Right kidney (tissue), 9 donors: ENCODE measurements at places on chromosomes 2 and 18.

GRCh38 chr2:241096979-241097378, 5.1 kb downstream of the MTERF4 start:
- DNase-seq = no peak

DNA sequence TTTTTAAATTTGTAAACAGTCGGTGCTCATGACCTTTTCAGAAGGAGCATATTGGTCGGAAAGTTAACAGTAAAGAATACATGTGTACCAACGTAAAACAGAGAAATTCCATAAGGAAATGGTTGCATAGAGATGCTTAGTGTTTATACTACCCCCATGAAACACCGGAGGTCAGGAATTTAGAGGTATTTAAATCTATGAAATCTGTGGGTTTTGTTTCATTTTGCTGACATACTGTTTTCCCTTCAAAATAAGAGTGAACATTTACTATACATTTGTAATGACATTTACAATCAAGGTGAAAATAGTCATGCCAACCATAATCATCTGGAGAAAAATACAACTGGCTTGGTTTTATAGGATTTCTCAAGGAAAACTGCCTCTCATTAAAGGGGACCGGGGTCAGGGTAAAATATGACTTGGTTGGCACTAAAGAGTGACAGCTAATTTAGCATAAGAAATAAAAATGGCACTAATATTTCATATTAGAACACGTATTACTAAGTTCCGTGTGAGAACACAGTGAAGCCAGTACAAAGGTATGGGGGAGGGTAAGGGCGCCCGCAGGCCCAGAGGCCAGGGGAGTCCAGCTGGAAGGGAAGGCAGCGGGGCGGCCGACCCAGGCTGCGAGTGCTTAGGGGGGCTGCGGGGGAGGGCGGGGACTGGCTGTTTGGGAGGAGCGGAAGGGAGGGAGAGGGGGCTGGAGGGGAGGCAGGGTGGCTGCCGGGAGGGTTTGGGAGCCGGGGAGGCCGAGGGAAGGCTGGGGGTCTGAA, 1.1 kb upstream of the RNU4ATAC start:
- DNase-seq = no peak

DNA sequence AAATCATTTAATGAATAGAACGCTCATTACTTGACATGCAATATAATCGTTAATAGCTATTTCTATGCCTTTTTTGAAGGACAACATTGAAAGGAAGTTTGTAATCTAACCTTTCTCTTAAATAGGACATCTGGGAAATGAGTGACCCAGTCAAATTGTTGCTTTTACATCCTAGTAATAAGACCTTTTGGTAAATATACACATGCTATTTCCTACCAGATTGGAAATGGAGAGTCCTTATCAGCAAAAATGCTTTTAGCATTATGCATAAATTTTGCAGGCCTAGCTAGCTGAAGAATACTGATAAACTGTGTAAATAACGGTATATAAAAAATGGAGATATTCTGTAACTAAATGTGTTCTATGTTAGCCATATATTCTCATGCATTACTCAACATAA, 567.3 kb upstream of the DSEL start:
- no peak for DNase-seq

DNA sequence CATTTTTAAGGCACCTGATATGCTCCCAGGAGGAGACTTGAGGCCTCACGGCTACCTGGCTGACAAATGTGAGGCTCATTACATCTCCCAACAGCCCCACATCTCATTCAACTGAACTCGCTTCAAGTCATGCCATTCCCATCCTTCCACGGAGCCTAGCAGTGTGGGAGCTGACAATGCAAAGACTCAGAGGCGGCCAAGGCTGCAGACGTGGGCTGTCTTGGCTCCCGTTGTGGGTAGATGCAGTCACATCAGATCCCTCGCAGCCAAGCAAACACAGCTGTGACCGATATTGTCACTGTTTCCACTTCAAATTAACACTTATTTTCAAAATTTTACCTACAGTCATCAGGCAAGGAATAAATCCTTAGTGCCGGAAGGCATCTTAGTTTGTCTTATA, 64.0 kb upstream of the TRIB2 start:
- no peak for DNase-seq

DNA sequence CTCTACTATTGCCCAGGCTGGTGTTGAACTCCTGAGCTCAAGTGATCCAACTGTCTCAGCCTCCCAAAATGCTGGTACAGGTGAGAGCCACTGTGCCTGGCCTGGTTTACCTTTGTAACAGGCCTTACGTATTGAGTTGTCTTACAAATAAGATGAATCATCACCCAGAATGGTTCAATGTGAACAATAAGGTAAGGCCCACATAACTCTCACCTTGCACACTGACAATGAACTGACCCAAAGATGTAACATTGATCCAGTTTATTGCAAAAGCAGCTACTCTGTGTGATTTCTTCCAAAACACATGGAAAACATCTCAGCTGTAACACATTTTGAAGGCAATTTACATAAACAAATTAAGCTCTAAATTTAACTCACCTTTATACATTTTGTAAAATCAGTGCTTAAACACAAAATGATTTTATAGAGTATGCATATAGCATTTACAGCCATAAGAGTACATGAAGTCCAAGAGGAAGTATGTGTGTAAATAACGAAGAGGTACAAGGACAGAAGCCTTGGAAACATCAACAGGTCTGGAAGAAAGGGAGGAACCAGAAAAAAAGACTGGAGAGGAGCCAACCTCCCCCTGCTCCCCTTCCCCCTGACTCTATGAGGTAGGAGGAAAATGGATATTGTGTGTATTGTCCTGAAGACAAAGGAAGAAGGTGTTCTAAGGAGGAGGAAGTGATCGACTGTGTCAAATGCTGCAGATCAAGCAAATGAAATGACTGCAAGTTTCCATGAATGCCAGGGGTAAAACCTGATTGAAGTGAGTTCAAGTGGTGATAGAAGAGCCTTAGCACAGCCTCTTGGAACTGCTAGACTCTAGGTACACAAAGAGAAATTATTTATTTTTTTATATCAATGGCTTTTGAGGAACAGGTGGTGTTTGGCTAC, 5.6 kb upstream of the WDFY1 start:
- no peak for DNase-seq

GRCh38 chr2:47218899-47219525, 63.9 kb upstream of the STPG4 start:
- no peak for DNase-seq

GRCh38 chr2:113200236-113200635, 26.5 kb downstream of the PSD4 start:
- no peak for DNase-seq

GRCh38 chr2:171703574-171704347, 16.5 kb downstream of the DYNC1I2 start:
- DNase-seq = no peak

GRCh38 chr2:172643142-172643541, 87.3 kb downstream of the PDK1 start:
- no peak for DNase-seq

- DNase-seq = no peak
These were observed 678.4 kb downstream of the IRS1 start for GRCh38 chr2:226121046-226121738.

- DNase-seq = no peak
These were observed 950.7 kb upstream of the FAM98A start for GRCh38 chr2:34549710-34550345.

DNA sequence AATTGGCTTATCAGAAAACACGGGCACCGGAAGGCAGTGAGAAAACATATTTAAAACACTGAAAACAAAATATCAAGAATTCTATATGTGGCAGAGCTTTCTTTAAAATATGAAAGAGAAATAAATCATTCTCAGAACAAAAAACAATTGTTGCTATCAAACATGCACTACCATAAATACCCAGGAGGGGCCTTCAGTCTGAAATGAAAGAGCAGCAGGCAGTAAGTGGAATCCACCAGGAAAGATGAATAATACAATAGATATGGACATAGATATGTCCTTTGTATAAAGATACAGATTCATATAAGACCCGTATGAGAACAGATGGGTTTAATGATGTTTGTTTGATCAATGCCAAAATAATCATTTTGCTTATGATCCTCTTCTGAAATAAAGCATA, 142.0 kb downstream of the TMEM18 start:
- no peak for DNase-seq

- no peak for DNase-seq
These were observed 16.1 kb upstream of the PPP4R1 start for GRCh38 chr18:9630444-9630843.

DNA sequence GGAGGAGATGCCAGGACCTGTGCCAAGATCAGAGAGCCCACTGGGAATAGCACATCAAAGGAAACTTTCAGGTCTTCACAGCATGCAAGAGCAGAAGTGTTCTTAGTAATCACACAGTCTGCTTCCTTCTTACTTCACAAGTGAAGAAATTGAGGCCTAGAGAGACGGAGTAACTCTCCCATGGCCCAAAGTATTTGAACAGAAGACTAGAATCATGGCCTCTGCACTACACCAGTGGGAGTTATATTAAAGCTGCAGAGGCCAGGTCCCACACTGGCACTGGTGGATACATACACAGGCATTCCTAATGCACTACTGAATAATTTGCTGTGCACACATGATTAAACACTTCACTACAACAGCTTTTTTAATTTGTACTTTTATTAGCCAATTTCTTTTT, 107.6 kb upstream of the RMP24 start:
- DNase-seq = no peak

- DNase-seq = peak; percentile 72
These were observed 19.8 kb upstream of the PDIA6 start for GRCh38 chr2:10832203-10832936.

- no peak for DNase-seq
These were observed 160.6 kb downstream of the PRKCE start for GRCh38 chr2:45812011-45812500.

DNA sequence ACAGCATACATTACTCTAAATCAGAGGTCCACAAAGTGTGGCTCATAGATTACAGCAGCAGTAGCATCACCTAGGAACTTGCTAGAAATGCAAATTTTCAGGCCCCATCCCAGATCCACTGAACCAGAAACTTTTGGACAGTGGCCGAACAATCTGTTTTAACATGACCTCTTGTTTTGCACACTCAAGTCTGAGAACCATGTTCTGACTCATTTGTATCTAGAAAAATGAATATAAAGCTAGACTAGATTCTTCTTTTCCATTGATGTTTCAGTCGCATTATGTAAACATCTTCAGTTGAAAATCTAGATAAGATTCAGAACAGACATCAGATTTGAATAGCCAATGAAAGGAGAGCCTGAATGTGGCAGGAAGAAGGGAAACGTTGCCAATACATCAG, 608.8 kb downstream of the LRP1B start:
- no peak for DNase-seq

- no peak for DNase-seq
These were observed 341.6 kb upstream of the CDH7 start for GRCh38 chr18:65409261-65409660.

GRCh38 chr18:48412339-48412929, 3.3 kb upstream of the ZBTB7C start:
- DNase-seq = no peak

GRCh38 chr2:201622306-201622970, 20.9 kb downstream of the TMEM237 start:
- no peak for DNase-seq

GRCh38 chr18:75222407-75222806, 11.8 kb downstream of the TSHZ1 start:
- no peak for DNase-seq

DNA sequence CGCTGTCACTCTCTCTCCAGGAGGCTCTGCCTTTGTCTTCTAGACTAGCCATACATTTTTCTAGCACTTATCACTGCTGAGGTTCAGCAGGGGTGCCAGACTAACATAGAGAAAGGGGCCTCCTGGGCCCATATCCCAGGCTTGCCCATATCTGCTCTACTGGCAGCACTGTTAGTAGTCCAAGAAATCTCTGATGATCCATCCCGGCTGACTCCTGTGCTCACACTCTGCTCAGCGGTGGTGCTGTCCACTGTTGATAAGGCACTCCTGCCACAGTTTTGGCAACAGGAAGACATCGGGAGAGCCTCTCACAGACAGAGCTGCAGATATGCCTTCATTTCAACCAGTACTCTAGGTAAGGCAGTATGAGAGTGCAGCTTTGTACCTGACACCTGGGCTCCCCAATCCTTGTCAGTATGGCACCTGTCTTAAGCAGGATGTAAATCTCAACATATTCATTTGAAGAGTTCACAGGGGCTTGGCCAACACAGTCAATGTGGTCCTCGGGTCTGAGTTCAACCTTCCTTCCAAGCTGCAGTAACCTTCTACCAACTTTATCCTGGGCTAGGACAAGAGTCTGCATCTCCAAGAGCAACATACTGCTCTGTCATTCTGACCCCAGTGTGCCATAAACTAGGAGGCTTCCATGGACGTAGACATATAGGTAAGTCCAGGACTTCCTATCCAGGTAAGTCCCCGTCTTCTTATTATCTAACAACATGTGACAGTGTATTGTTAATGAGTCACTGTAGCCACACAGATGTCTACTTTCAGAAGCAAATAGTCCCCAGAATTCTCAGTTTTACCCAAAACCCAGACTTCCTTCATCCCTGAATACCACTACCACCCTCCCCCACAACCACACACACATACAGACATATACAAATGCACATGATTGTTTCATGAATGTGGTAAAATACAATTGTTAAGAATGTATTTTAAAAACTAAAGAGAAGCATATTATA, 16.2 kb downstream of the KLF7 start:
- no peak for DNase-seq

DNA sequence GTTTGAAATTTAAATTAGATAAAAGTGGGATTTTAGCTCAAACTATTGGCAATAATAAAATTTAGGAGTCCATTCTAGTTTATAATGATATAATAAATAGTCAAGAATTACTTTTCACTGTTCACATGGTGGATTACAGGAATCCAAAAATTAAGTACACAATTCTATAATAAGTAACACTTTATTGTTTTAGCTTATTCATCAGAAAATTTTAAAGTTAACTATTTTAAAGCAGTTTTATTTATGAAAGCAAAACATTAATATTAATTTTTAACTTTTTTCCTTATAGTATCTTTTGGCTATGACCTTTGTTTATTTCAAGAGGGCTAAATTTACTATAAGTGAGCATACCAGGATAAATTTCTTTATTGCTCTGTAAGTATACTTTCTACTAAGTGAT, 11.4 kb downstream of the SPDYA start:
- DNase-seq = no peak

- no peak for DNase-seq
These were observed 38.3 kb upstream of the WDR75 start for GRCh38 chr2:189402932-189403331.

DNA sequence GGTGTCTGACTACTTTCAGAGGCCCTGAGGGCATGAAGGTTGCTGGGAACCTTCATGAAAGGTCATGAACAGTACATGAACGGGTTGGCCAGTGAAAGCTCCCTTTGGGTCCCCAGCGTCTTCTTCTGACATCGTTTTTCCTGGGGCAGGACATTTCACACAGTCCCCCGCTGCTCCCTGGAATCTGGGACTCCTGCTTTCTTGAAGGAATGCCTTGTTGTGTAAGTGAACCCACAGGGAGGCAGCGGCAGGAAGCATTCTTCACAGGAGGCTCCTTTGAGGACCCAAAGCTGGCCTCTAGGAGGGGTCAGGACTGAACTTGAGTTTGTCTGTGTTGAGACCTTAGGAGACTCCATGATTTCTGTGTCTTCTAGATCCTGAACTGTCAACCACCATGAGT, 144.3 kb downstream of the KCNE4 start:
- no peak for DNase-seq
